ENCODE measurements at places on chromosomes 2 and 18.

GRCh38 chr2:34849827-34850226 lies 1250.7 kb upstream of the FAM98A start:
- DNase-seq, result no peak

- no peak for DNase-seq
Measured at GRCh38 chr2:229686122-229686919, 28.0 kb downstream of the DNER start.

- no peak for DNase-seq
Measured at GRCh38 chr18:36817039-36817438, 11.8 kb downstream of the TPGS2 start.

DNA sequence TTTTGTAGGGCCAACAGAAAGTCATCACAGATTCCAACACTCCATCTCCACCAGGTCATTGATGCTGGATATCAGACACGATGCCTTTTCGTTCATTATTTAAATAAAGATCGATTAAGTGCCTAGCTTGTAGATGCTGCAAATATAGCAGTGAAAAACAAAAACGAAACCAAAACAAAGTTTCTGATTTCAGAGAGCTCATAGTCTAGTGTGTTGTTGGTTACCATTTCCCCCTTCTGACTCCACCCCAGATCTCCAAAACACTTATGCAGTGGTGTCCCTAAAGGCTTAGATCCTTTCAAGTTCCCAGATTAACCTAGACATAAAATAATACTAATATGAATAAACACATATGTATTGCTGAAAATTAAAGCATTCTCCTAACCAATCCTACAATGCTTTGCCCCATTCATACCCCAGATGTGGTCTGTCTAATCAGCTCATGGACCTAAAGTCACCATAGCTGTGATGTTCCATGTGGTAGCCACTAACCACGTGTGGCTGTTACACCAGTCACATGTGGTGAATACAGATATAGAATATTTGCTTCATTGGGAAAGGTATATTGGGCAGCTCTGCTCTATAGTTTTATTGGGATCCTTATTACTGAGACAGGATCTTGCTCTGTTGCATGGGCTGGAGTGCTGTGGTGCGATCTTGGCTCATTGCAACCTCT lies 787.2 kb downstream of the TDRD15 start:
- DNase-seq, result no peak

DNA sequence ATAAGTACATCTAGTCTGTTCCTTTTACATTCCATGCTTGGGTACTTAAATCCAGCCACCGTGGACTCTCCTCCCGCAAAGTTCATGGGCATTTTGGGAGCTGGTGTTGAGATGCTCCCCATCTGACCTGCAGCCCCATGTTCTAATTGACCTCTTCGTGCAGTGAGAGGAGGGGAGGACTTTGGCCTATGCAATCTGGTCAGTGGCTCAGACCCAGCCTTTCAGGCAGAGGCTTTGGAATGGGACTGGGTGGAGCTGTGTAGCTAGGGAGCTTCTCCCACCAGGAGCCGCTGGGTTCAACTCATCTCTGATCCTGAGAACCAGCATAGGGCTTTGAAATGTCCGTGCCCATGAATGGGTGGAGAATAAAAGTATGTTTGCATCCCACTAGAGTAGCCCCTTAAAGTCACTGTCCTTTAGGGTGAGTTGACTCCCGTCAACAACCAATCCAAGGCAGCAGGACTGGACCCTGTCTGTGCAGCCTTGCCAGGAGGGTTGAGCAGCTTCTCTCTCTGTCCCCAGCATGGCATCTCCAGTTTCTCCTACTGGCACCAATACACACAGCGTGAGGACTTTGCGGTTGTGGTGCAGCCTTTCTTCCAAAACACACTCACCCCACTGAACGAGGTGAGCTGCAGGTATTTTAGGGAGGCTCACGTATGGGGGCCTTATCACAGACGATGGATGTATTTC lies 120.0 kb upstream of the PPP1CB start:
- DNase-seq, result no peak

DNA sequence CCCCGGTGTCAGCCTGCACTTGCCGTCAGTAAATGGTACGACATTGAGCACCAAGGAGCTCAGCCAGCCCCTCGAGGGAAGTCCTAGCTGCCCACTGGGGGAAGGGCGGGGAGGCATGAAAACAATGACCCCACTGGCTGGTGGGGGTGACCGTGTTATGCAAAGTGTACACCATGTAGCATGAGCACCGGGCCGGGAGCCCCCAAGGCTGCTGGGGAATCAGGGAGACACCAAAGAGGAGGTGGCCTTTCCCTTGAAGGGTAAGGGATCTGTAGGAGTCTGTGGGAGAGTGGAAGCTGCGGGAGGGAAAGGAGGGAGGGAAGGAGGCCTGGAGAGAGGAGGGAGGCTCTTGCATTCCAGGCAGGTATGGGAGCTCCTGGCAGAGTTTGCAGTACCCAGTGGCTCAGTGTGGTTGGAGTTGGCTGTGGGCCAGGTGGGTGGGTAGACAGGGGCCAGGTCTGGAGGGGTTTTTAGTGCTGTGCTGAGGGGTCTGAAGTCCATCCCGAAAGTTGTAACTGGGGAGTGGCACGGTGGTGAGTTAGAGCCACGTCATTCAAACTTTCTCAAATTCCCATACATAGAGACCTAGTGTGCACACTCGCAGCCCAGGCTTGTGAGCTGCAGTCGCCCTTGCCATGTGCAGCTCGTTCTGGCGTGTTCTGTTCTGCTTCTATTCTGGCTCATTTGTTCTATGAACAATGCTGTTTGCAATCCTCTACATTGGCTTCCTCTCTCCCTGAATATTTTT lies 22.4 kb downstream of the RRM2 start:
- no peak for DNase-seq

- no peak for DNase-seq
Measured at GRCh38 chr2:239892441-239893235, 132.5 kb downstream of the NDUFA10 start.

GRCh38 chr18:47696870-47697269 lies 233.6 kb downstream of the SMAD2 start:
- DNase-seq, result no peak

- DNase-seq, result no peak
Measured at GRCh38 chr18:8175501-8176061, 433.7 kb upstream of the RAB12 start.
